ENCODE measurements at places on chromosomes 5 and 9.

DNA sequence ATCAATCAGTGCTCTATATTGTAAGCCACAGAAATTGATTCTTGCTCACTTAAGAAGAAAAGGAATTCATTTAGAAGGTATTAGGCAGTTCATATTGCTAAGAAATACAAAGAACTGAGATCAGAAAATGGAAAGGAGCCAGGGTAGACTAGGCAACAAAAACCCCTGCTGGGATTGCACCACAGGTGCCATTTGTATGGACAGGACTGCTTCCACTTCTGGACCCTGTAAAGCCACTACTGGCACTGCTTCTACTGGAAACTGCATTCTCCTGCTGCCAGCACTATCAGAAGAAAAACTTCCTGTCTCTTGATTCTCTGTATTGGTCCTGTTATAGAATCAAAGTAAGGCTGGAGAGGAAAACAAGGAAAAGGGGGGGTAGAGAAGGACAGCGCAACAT is 45.9 kb downstream of the CERT1 start:
- no peak for DNase-seq

DNA sequence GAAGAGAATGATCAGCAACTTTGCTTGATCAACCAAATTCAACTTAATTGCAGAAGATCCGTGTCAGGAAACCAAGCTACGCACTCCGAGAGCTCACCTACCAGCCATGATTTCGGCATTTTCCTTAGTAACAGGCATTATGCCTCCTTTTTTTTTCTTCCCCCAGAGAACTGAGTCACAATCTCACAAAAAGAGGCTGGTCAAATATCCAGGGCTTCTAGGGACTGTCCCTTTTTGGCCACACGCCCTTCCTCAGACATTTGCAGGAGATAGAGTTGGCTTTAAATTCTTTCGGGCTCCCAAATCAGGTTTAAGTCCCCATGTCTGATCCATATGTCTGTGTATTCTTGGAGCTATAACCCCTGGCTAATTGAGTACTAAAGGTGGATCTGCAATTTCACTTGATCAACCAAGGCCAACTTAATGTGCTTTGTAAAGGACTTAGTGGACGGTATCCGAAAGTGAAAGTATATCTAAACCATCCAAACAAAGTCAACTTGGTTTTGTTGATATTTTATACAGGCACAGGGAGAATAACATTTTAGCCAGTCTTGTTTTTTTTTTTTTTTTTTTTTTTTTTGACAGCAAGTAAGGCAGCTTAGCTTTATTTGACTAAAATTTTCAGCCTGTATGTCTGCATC is 100.8 kb upstream of the TBCA start:
- DNase-seq = no peak

DNA sequence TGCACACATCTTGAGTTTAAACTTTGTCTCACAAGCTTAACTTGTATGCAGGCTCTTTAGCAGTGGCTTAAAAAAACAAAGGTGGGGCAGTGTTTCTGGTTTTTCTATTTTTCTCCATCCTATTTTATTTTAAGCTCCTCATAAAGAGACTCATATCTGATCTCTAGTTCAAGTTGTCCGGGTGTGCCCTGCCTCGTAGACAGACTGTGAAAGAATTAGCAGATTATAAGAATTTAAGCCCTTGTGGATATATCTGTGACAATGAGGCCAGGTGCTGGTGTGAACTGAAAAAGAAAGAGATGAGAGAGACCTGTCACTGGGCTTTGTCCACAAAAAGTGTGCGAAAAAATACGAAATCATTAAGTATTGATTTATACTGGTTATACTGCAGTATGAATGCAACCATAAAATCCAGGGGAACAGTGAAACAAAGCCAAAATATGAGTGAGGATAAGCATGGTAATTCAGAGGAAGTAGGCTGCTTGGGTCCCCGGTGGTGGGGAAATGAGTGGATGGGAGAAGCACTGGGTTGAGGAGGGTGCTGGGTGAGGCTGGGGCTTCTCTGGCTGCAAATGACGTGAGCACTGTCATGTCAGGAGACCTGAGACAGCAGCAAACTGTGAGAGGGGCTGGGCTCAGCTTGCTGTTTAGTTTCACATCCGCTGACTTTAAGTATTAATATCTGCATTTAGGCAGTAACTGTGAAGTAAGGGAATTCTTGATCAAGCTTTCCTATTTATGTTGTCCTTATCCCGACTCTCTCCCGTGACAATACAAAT is 179.7 kb upstream of the ANKRD55 start:
- DNase-seq = no peak

DNA sequence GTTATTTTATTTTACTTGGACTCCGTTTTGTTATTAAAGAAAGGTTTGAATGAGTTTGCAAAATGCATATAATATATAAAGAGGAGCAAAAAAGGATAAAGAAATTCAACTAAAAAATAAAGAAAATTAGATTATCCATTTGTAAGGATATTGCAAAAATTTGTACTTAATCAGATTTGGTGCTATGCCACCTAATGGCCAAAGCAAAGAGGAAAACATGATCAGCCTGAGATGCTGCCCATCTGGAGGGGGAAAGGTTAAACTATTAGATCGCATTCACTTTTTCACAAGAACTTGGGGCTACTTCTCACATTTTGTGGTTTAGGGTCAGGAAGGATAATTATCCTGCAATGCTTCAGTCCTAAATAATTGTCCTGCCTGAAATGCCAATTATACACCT is 350.6 kb downstream of the MLLT3 start:
- DNase-seq = no peak

DNA sequence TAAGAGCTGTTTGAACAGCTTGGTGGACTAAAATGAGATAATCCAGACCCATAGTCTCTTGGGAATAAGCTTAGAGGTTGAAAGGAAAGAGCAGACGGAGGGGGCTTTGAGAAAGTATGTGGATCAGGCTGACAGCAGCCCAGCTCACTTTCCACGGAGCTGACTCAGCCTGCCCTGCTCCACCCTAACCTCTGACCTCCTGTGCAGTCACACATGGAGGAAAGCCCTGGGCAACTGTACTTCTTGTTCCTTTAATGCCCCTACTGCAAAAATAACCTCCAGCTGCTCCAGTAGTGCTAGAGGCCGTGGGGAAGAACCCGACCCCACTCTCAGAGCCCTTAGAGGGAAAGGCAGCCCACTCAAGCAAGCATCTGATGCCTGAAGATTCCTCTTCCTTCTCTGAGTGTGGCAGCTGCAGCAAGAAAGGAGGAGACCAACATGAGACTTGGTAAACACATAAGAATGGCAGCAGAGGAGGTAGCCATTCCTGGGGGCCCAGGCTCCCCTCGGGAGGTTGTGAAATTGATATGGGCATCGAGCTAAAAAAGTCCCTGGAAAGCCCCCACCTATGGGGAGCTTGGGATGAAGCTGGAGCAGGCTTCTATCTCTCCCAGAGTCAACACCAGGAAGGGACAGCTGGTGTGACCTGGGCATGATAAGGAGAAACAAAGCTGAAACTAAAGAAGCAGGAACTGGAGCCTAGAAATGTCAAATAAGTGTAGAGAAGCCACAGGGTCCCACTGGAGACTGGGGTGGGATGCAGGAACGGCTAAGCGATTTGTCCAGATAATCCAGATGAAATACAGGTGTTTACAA is 204.3 kb downstream of the PIK3R1 start:
- DNase-seq = no peak

- DNase-seq = peak; percentile 27
Observed at GRCh38 chr9:122816163-122816867, 12.1 kb downstream of the PDCL start.

- DNase-seq = no peak
Observed at GRCh38 chr5:53076014-53076583, 33.5 kb downstream of the MOCS2 start.

- no peak for DNase-seq
Observed at GRCh38 chr5:71894091-71894490, 175.0 kb downstream of the CARTPT start.

DNA sequence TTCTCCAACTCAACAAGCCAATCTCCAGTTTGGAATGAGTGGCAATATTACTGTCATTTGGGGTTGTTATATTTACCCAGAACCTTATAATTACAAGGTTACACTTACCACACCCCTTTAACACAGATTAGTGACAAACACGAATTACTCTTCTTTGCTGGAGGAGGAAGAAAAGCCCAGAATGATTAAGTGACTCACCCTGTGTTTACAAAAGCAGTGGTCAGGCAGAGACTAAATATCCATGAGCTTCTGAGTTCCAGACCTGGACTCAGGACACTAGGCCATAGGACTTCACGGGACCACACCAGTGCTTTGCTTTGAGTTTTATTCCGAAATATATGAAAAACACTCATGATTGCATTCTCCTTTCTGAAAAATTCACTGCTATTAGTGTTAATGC is 370.8 kb downstream of the TLE1 start:
- DNase-seq = no peak

- no peak for DNase-seq
Observed at GRCh38 chr5:132663771-132664695, 6.1 kb downstream of the IL13 start.

DNA sequence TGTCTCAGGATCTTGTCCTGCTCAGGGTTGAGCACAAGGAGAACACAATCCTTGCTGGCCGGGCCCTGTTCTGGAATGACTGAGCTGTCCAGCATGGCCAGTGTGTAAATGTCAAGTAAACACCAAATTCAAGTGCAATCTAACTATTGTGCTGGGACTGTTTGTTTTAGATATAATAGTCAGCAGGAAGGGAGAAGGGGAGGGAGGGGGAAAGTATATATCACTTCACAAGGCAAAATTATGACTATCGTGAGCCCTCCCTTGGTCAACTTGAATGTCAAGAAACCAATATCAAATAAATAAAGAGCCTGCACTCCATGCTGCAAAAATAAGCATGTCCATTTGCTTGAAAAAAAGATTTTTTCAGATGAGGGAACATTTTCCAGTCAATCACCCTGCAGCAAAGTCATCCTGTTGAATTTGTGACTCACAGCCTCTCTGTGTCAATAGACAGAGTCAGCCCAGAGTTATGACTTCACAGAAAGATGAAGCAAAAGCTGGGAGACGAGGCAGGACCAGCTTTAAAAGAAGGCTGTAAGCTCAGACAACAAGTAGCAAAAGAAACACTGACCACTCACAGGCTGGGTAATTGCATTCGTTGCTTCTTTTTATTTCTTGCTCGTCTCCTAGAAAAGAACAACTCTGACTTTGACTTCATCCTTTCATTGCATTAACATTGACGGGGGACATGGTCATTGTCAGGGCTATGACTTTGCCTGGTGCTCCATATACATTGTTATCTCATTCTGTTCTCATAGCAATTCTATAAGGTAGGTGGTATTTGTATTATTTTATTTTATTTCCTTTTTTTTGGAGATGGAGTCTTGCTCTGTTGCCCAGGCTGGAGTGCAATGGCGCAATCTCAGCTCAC is 15.3 kb upstream of the KLF4 start:
- no peak for DNase-seq

DNA sequence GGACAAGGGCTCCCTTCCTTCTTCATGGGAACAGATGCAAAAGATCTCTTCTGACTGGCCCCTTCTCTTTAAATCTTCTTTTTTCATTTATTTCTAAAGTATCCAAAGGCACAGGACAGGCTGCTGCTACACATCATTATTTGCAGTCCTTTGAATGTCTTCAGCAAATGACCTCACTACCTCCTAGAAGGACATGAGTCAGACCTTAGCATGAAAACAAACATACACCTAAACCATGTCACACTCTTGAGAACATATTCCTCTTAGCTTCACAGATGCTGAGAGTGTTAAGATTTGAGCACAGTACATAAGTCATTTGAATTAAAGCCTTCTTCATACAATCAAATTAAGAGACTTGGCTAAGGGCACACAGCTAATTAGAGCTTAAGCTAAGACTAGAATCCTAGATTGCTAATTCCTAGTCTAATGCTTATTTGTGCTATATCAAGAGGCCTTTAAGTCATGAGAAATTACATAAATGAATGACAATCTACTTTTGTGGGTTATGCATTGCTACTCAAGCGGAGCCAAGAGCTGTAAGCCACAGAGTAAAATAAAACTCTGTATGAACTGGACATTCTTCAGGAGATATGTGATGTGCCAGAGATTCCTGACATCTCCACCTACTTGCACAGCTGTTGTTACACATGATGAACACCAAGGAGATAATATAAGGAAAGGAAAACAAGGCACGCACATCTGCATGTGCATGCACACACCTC is 109.1 kb upstream of the PTGER4 start:
- DNase-seq = no peak

GRCh38 chr5:14675865-14676300 is 11.4 kb downstream of the OTULIN start:
- DNase-seq = no peak

- no peak for DNase-seq
Observed at GRCh38 chr5:170986598-170986997, 124.8 kb downstream of the RANBP17 start.

All from T-helper 2 cell (primary cell).